Stimulated activated CD8-positive, alpha-beta memory T cell treated with anti-CD3 and anti-CD28 coated beads, Interleukin-4, amount 100 ng/mL, for 48 hours (primary cell): ENCODE measurements at places on chromosomes 1 and 21.

GRCh38 chr1:224922404-224923164 lies 6.9 kb upstream of the DNAH14 start:
- DNase-seq, result no peak

- DNase-seq, result peak; percentile 53
Observed at GRCh38 chr21:34693192-34693810, 24.5 kb downstream of the CLIC6 start.

- DNase-seq, result no peak
Observed at GRCh38 chr1:196462086-196462485, 146.2 kb downstream of the KCNT2 start.

- no peak for DNase-seq
Observed at GRCh38 chr1:72892461-72892860, 610.1 kb upstream of the NEGR1 start.

DNA sequence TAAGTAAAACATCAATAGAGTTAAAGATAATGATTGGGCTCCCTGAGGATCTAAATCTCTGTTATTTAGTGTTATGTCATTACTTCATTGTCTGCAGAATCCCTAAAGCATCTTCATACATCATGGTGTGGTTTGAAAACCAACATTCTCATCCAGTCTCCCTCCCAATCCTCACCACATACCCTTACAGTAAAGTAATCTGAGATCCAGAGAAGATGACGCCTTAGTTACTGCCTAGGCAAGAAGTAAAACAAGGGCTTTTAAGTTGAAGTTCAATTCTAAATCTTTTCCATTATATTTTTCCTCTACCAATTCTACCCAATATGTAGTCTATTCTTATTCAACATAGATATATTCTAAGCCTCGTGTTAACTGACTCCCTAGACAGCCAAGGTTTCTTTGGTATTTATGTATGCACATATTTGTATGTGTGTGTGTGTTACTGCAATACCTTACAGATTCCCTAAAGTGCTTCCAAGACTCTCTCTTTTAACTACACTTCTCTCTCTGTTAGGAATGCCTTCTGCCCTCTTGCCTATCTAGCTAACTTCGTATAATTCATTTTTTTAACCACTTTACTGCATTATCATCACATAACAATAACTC lies 17.3 kb downstream of the DPH5 start:
- no peak for DNase-seq

DNA sequence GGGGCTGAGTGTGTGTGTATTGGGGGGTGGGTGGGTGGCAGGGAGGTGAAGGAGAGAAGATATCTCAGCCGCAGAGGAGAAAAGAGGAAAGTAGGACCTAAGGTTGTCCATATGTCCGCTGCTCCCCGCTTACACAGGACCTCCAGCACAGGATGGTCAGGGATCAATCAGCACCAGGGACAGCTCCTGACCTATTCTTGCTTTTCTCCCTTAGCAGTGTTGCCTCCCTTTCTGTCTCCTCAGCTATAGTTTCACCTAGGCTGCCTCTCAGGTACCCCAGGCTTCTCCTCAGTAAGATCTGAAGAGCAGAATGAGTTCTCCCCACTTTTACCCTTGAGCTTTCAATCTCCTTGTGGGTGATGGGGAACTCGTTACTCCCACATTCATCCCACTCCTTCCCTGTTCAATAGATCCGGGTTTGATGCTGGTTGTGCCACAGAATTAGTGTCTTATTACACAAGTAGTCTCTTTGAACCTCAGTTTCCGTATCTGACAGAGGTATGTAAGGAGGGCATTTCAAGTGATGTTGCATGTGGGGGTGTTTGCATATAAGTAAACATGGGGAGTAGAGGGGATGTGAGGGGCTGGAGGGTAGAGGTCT lies 1.4 kb upstream of the DPH2 start:
- DNase-seq, result no peak
